Midbrain (tissue), 1 donor: ENCODE measurements at places on chromosomes 1 and 21.

DNA sequence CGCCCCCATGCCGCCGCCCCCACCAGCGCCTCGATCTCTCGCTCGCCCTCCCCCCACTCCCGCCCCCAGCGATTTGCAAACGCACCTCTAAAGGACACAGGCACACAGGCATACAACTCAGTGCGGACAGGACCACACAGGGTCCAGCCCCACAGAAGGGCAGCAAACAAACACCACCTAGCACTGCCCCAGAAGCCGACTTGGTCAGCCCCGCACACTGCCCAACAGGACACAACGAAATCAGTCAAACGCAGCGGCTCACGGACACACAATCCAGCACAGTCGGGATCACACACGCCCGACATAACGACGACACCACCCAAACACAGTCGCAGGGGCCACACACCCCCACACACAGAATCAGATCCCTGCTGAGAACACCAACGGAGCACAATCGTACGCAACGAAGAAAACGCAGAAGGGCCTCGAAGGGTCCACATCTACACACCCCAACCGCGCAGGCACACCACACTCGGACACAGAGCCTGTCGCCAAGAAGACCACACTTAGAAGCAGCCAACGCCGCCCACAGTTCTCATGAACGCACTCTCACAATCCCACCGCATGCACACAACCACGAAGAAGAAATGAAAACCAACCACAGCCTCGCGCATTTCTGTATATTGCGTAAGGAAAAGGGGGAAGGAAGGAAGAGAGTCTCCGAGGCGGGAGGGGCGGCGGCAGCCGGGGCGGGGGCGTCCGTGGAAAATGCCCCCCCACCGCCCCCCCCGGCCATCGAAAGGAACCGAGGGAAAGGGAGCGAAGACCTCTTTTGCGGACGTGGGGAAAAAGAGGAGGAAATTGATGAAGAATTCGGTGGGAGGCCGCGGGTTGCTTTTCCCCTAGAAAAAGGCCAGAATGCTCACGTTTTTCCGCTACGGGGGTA, 481 bp downstream of the TAL1 start:
- DNase-seq: peak; percentile 11

DNA sequence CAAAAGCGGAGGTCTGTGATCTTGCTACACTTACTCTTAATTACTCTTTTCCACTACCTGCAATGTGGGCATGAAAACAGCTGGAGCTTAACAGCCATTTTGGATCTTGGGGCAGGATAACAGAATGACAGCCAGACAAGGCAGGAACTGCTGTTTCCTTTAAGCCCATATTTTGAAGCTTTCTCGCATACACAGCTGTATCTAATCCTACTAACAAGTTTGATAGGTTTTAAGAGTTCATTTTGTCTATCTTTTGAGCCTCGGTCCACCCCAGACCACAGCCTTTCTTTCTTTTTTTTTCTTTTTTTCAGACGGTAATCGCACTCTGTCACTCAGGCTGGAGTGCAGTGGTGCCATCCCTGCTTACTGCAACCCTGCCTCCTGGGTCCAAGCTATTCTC, 42.4 kb upstream of the CRB1 start:
- DNase-seq: no peak

- DNase-seq: no peak
Measured at GRCh38 chr1:247366926-247367645, 35.4 kb upstream of the ZNF496 start.

- DNase-seq: no peak
Measured at GRCh38 chr1:7482772-7483495, 288.2 kb upstream of the VAMP3 start.

GRCh38 chr21:15754640-15755039, 24.9 kb downstream of the USP25 start:
- no peak for DNase-seq

GRCh38 chr21:45088116-45088515, 13.7 kb downstream of the ADARB1 start:
- DNase-seq: no peak

GRCh38 chr1:230796626-230797025, 49.4 kb downstream of the CAPN9 start:
- no peak for DNase-seq

DNA sequence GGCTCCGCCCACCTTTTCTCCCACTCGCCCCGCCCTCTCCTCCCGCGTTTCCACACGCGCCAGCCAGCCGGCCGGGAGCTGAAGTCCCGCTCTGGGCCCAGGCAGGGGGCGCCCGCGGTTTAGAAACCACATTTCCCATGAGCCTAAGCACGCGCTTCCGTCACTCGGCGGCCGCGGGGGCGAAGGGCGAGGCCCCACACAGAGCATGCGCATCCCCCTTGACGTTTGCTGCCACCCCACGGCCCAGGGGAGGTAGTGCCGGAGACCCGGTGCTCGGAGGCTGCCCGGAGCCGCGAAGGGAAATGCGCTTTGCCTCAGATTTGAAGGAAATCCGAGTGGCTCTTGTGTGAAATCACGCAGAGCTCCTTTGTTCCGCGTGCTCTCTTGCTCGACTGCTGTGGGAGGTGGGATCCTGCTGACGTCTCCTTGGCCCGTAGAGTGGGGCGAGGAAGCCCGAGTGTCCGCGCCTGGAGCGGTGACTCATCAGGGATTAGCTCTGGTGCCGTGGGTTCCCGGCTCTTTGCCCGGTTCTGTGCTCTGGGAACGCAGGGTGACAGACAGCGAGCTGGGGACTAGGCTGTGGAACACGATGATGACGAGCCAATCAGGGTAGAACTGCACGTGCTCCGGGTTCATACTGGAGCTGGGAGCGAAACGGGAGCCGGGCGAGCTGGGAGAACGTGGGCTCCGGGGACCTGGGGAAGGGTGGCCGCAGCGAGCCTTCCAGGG, 406 bp upstream of the B3GALNT2 start:
- peak; percentile 99 for DNase-seq

DNA sequence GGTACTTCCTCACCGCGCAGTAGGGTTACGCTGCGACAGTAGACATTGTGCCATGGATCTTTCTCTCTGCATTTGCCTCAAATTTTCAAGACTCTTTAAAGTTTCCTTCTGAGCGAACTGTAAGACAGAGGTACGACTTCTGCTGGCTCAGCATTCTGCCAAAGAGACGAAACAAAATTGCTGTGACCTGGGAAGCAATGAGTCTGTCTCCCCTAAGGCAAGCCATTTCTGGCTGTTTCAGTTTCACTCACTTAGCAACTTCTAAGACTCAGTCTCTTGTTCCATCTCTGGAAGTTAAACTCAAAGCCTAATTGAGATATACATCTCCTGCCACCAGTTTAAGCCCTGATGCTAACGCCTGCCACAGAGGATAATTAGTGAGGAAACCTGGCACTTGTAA, 510.9 kb upstream of the DAB1 start:
- DNase-seq: no peak

- no peak for DNase-seq
Measured at GRCh38 chr1:60911966-60912697, 170.2 kb upstream of the NFIA start.

DNA sequence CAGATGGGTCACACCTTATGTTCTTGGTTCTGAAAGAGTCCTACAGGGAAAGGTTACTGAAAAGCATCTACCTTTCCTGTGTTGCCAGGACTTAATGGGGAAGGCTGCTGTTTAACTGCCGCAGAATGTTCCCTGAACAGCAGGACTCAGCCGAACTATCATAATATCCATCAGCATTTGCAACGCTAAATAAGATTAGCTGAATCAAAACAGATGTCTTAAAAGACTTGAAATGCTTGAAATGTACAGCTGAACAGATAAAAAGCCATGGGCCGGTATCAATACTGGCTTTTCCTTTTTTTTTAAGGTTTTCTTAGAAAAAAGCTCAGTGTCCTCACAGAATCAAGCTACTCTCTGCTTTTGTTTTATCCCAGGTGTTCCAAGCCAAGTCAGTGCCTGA, 19.7 kb upstream of the ATP13A2 start:
- no peak for DNase-seq

DNA sequence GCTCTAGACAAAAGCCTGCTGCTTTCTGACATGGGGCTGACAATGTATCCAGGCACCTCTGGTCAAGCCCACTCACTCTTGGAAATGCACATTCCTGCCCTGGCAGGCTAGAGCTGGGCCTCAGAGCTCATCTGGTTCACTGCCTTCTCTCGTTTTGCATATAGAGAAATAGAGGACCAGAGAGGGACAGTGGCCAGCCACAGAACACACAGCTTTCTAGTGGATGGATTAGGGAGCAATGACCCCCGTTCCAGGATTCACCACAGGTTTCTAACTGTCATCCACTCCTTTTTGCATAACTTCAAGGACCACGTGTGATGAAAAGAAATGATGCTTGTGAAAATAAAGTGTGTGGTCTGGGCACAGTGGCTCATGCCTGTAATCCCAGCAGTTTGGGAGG, 129.6 kb upstream of the IGSF21 start:
- no peak for DNase-seq

GRCh38 chr1:93783876-93784275, 95.1 kb downstream of the DNTTIP2 start:
- DNase-seq: no peak

DNA sequence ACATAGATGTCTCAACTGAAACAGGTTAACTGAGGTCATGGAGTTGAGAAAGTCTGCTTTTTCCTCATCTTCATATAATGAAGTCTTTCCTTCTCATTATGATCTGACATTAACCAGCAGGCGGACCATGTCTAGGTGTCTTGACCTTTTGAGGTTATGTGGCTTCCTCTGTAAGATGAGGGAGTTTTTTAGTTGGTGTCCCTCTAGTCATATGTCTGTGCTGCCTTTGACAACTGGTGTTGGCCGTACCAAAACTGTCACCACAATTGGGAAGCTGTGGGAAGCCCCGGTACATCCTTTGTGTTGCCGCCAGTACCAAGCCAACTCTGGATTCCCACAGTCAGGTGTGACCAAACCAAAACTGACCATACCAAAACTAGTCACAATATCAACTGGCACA, 105.1 kb downstream of the PBX1 start:
- DNase-seq: no peak

DNA sequence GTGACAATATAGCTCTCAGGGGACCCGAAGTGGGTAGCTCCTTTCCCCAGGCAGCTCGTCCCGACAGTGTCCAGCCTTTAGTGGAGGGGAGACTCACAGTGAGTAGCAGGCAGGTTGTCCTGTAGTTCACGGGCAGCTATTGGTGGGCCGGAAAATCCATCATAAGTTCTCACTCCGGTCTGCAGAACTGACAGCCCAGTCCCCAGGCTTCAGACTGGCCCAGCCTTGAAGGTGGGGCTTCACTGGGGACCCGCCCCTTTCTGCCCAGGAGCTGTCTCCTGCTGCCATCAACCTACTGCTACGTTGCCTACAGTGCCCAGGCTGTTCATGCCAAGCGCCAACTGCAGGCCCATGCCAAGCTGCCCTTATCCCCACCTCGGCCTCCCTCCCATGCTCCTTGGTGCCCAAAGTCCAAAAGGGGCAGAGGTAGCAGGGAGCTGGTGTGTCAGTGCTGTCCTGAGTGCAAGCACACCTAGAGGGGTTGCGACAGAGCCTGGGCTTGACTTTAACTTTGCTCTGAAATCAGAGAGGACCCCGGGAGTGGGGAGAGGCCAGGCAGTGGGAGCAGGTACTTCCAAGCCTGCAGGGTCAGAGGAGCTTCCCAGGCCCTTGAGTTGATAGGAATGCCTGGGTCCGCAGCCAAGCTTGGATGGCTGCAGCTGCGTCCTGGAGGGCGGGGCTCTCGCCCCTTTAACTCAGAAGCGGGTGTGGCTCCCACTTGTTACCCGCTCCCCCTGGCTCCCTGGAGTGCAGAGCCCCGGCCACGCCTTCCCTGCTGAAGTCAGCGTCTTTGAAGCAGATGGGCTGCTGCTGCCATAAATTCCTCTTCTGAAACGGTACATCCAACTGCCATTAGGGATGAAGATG, 1144.3 kb upstream of the NCAM2 start:
- DNase-seq: no peak

- no peak for DNase-seq
Measured at GRCh38 chr1:932776-933602, 9.3 kb downstream of the SAMD11 start.

DNA sequence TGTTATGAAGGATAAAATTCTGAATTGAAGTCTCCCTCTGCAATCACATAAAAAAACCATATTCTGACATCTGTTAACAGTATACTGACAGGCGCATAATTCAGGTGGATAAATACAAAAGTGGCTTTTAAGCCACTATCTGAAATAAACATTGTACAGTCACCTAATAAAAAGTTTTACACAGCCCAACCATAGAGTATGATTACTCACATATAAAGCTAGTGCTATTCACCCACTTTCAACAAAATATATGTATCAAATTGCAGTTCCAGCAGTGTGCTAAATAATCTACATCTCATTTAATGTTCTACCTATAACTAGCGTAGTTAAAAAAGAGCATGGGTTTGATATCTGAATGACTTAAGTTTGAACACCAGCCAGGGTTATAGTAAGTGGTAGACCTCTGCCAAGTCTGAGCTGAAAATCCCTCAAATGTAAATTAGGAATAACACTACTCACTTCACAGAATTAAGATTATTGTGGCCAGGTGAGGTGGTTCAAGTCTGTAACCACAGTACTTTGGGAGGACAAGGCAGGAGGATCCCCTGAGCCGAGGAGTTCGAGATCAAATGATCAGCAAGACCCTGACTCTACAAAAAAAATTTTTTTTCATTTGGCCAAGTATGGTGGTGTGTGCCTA, 3.9 kb downstream of the EGLN1 start:
- DNase-seq: no peak

DNA sequence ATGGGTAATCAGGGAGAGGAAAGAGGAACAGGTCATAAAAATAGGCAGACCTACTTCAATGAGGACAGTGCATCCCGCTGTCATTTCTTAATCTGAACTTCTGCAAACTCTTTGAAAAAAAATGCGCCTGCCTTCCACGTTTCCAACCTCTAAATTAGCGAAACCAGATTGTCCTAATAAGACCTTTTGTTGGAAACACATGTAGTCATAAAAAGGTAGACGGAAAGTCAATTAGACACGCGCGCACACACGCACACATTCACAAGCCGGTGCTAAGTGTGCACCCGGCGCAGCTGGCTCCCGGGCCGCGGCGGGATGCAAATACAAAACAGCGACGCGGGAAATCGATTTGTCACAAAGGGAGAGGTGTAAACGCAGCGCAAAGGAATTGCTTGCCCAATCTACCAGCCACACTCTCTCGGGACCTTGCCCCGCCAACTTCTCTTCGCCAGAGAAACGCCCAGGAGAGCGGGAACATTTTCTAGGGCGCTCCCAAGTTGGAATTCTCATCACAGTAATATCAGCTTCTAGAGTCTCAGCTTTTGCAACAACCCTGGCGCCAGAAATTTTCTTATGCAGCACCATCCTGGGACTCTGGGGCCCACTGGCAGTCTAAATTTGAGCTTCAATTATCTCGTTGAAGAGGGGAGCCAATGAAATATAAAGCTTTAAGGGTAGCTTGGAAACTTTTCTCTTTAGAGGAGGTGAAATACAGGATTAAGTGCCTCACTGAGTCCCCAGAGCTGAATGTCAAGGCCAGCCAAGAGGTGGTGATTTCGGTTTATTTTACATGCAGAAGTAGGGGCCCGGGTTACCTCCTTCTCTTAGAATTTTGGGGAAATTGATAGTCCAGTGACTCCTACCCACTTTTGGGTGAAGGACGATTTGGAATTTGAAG, 4.5 kb downstream of the PRRX1 start:
- DNase-seq: peak; percentile 18

GRCh38 chr1:156498432-156499193, 2.0 kb downstream of the MEF2D start:
- DNase-seq: peak; percentile 33

- DNase-seq: no peak
Measured at GRCh38 chr1:222096476-222096772, 354.5 kb upstream of the DUSP10 start.
